Neural cell (in vitro differentiated cells): ENCODE measurements at places on chromosomes 4 and X. TPM values are rescaled to one million over a fixed set of nuclear protein-coding genes. Genes with fewer than 3 reads are reported as not detected.

Gene VCX2
- not detected in 2 replicates for polyA plus RNA-seq

Gene MAGEB1
- not detected in 2 replicates for polyA plus RNA-seq

Gene FHDC1
- polyA plus RNA-seq: 10.1 and 11.4 TPM in 2 replicates

Gene TEX11
- polyA plus RNA-seq: not detected in 2 replicates

Gene DUX4
- polyA plus RNA-seq: not detected in 2 replicates

Gene GASK1B
- 0.40 and 4.9 TPM in 2 replicates for polyA plus RNA-seq

Gene ADH6
- not detected in 2 replicates for polyA plus RNA-seq

Gene VGLL1
- not detected in 2 replicates for polyA plus RNA-seq

Gene KCND1
- 3.7 and 4.8 TPM in 2 replicates for polyA plus RNA-seq

Gene CENPI
- 1.7 and 1.8 TPM in 2 replicates for polyA plus RNA-seq

Gene GRPR
- polyA plus RNA-seq: not detected in 2 replicates

Gene SLC49A3
- not detected in 2 replicates for polyA plus RNA-seq

Gene CXCL8
- polyA plus RNA-seq: not detected in 2 replicates

Gene CISD2
- polyA plus RNA-seq: 89.4 and 102 TPM in 2 replicates

Gene BRCC3
- polyA plus RNA-seq: 17.2 and 28.1 TPM in 2 replicates

Gene SSX3
- not detected in 2 replicates for polyA plus RNA-seq

Gene EVC
- polyA plus RNA-seq: 0.48 and 0.62 TPM in 2 replicates

Gene ZNF141
- polyA plus RNA-seq: 19.0 and 29.4 TPM in 2 replicates
